ENCODE measurements at places on chromosomes 16 and 17.

DNA sequence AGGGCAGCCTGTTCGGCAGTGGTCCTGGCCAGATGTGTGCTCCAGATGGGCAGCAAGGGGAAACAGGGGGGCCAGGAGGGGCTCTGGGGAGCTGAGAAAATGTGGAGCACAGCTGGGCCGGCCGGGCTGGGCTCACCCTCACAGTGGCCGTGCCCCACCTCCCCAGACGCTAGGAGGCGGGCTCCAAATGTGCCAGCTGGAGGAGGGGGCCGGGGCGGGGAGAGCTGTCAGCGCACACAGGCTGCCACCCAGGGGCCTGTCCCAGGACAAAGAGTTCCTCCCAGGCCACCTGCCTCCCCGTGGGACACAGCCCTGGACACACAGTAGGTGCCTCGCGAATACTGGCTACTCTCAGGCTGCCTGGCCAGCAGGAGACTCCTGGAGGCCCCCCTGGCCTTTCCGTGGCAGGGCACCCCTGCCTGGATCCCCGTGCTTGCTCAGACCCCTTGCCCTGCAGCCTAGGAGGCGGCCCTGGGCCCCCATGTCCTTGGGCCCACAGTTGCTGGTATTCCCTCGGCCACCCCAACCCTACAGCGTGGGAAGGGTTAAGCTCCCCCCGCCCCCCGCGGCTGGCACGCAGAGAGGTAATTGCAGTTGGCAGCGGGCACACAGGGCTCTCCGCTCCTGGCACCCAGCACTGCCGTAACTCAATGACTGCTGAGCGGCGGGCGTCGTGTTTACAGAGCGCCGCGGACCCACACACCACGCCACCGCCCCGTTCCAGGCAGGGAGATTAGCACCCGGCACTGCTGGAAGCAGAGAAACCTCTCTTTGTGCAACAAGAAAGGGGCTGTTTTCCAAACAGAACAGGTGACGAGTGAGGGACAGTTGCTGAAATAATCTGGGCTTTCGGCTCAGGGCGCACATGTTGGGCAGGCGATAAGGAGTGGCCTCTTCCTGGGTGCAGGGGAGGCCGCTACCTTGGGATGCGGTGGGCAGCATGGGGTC lies 32.2 kb downstream of the BAHCC1 start:
- no peak for DNase-seq

- DNase-seq: no peak
Observed at GRCh38 chr16:11498683-11499082, 88.0 kb downstream of the LITAF start.

DNA sequence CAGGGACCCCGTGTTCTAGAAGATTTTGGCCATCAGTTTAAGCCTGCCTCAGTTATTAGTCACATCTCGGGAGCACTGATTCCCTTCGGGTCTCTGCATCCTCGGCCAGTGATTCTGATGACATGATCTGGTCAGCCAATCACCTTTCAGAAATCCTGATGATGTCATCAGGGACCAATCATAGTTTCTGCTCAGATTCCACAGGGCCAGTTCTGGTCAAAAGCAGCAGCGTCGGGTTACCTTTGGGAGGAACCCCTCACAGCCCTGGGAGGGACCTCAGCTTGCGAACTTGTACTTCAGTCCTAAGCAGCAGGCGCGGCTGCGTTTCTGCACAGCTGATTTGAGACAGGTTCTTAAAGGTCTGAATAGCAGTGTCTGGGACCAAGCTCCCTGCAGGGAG lies 13.9 kb downstream of the KDM8 start:
- DNase-seq: no peak

GRCh38 chr16:23535901-23536300 lies 21.2 kb downstream of the EARS2 start:
- DNase-seq: no peak

GRCh38 chr16:2372684-2373083 lies 32.2 kb upstream of the ABCA3 start:
- DNase-seq: no peak

All from suprapubic skin (tissue), 4 donors.